ENCODE measurements at places on chromosomes 13 and 19. TPM values are rescaled to one million over a fixed set of nuclear protein-coding genes. Genes with fewer than 3 reads are reported as not detected.

- H3K4me3 ChIP-seq: no peak overlapping the region
- DNase-seq: no peak
- no peaks in the 10 kb centered on the region for H3K4me1 ChIP-seq
- 0 out of 2 replicates have a peak, but pooled peaks cover 7% of the 10 kb centered on the region for H3K27me3 ChIP-seq
- no peak overlapping the region for H3K27ac ChIP-seq
Measured at GRCh38 chr13:20141238-20142022, 19.4 kb downstream of the GJA3 start.

- no peaks in the 10 kb centered on the region for H3K27me3 ChIP-seq
- no peak overlapping the region for H3K27ac ChIP-seq
- H3K4me1 ChIP-seq: peaks cover 4% of the 10 kb centered on the region
- H3K4me3 ChIP-seq: no peak overlapping the region
- H3K36me3 ChIP-seq: no peaks in the 10 kb centered on the region
- no peak for DNase-seq
Measured at GRCh38 chr13:24557081-24557480, 44.5 kb upstream of the PARP4 start.

DNA sequence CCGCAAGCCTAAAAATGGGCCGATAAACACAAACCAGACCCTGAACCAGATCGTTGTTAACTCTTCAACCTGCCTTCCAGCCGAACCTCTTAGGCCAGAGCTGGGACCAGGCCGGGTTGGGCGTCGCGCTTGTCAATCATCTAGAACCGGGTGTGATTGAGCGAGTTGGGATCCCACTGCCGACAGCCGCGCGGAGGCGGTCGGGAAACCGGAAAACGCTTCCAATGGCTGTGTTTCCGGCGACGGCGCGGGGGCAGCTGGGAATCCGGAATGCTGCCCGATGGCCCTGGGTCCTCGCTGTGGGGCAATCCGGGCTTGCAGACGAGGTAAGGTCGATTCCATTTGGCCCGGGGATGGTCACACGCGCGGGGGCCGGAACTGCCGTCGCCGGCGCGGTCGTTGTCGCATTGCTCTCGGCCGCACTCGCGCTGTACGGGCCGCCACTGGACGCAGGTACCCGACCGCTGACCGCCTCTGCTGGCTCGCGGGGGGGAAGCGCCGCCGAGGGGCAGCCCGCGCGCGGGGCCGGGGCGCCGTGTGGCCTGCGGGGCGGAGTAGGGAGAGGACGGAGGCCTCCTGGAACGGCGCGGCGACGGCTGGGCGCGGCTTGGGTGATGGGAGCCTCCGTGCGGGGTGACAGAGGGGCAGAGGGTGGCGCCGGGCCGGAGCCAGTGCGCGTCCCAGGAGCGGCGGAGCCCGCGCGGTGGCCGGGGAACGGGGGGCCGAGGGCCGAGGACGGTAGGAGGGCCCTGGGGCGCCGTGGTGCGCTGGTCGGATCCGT, at the start of gene NAXD:
TSS of gene NAXD (plus strand) at position 224 of the 781 bp plus-strand sequence. CDS start at position 281, 57 bp downstream.
- peak within 1 kb of the TSS; percentile 50 for H3K27ac ChIP-seq
- peak within 1 kb of the TSS; percentile 90 for H3K4me3 ChIP-seq
- no peaks in the 10 kb centered on the region for H3K27me3 ChIP-seq
- peaks cover 35% of the 10 kb centered on the region for H3K36me3 ChIP-seq

- peaks cover 31% of the 10 kb centered on the region for H3K4me1 ChIP-seq
- no peaks in the 10 kb centered on the region for H3K27me3 ChIP-seq
- H3K36me3 ChIP-seq: peaks cover 49% of the 10 kb centered on the region
- H3K4me3 ChIP-seq: peak overlapping the region; percentile 100
- DNase-seq: no peak
Measured at GRCh38 chr19:662207-662961, 630 bp downstream of the RNF126 start.

DNA sequence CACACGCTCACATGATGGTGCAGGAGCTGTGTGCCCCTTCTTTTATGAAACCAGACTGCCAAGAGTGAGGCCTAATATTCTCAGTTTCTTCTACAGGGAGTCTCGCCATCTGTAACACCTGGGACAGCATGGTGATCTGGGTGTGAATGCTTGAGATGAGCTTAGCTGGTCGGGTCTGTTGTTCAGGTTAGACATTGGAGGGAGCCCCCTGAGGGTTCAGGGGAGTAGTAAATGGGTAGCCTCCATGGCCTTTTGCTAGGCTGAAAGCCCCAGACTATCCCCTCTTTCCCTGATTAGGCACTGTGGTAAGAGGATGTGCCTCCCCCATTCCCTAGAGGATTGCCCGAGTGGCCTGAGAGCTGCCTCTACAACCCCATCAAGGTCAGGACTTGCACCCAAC, 1916.1 kb downstream of the PCDH9 start:
- H3K4me3 ChIP-seq: no peak overlapping the region
- no peaks in the 10 kb centered on the region for H3K27me3 ChIP-seq
- no peaks in the 10 kb centered on the region for H3K4me1 ChIP-seq
- H3K36me3 ChIP-seq: no peaks in the 10 kb centered on the region
- no peak for DNase-seq

GRCh38 chr19:47026156-47026555, 6.5 kb downstream of the NPAS1 start:
- no peak for DNase-seq
- peaks cover 11% of the 10 kb centered on the region for H3K4me1 ChIP-seq
- no peak overlapping the region for H3K27ac ChIP-seq
- H3K27me3 ChIP-seq: peaks cover 65% of the 10 kb centered on the region
- no peak overlapping the region for H3K4me3 ChIP-seq

DNA sequence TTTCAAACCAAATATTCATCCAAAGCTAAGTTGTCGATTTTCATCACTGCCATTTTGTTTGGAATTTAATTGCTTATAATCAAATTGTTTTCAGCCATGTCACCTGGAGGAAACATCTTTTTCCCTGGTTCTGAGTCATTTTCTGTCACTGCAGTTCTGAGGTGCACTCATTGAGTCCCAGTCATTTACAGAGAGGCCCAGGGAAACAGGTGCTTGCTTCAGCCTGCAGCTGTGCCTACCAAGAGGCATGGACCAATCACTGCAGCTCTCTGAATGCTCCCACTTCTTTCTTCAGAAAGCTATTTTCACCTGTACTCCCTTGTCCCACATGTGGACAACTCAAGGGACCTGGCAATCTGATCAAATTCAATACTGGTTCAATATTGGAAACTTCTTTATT, 308.1 kb downstream of the COG6 start:
- no peak overlapping the region for H3K4me3 ChIP-seq
- H3K4me1 ChIP-seq: no peaks in the 10 kb centered on the region
- DNase-seq: no peak
- no peaks in the 10 kb centered on the region for H3K36me3 ChIP-seq

- H3K27me3 ChIP-seq: no peaks in the 10 kb centered on the region
- no peak overlapping the region for H3K4me3 ChIP-seq
- H3K4me1 ChIP-seq: no peaks in the 10 kb centered on the region
Measured at GRCh38 chr13:101155920-101156319, 260.4 kb downstream of the NALCN start.

DNA sequence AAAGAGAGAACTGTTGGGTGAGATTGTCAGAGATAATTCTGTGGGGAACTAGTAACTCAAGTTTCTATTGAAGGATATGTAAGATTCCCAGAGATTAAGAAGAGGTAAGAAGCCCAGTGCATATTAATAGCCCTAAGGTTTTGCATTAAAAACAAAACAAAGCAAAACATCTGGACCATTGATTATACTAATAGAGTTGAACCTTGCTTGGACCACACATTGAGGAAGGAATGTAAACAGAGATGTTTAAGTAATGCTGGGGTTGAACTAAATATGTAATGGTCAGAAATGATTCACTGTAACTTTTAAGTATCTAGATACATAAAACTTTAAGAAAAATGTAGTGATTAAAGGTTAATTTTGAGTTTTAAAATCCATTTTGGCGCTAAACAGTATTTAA, 1770.0 kb downstream of the PCDH9 start:
- H3K27me3 ChIP-seq: no peaks in the 10 kb centered on the region
- DNase-seq: peak; percentile 32
- H3K4me1 ChIP-seq: peaks cover 15% of the 10 kb centered on the region
- no peaks in the 10 kb centered on the region for H3K36me3 ChIP-seq

- H3K36me3 ChIP-seq: no peaks in the 10 kb centered on the region
- no peak overlapping the region for H3K4me3 ChIP-seq
- H3K27ac ChIP-seq: no peak overlapping the region
- H3K27me3 ChIP-seq: no peaks in the 10 kb centered on the region
- DNase-seq: no peak
Measured at GRCh38 chr13:34655554-34655953, 286.5 kb upstream of the NBEA start.

DNA sequence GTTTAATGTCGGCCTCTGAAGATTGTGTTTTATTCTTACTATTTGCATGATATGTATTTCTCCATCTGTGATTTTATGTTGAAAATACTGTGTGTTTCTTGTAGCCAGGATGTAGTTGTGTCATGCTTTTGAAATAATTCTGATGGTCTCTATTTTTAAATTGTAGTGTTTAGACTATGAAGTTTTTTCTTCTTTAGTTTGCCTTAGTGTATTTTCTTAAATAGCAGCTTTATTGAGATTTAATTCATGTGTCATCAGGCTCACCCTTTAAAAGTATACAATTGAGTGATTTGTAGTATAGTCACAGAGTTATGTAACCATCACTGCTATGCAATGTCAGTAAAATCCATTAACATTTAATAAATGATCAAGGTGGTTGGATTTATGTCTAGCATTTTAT, 74.5 kb downstream of the PCCA start:
- no peaks in the 10 kb centered on the region for H3K36me3 ChIP-seq
- H3K4me3 ChIP-seq: no peak overlapping the region
- DNase-seq: no peak
- no peak overlapping the region for H3K27ac ChIP-seq

DNA sequence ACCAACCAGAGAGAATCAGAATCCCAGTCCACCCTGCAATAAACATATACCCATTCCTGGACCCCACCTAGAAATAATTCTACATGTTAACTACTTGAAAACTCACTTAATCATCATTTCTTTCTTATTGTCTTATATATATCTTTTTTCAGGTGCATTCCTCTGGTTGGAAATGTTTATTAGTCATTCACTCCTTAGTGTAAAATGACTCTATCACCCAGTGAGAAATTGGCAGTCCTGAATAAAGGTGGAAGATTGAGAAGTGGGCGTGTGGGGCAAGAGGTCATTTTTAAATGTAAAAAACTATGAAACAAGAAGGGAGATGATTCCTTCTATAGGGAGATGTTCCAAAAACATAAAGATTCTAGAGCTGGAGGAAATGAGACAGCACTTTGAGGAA, 101.2 kb upstream of the MBNL2 start:
- no peak overlapping the region for H3K27ac ChIP-seq
- no peak for DNase-seq
- H3K4me1 ChIP-seq: peaks cover 62% of the 10 kb centered on the region
- H3K4me3 ChIP-seq: no peak overlapping the region

GRCh38 chr13:23744315-23744714, 144.9 kb downstream of the MIPEP start:
- no peaks in the 10 kb centered on the region for H3K27me3 ChIP-seq
- H3K27ac ChIP-seq: no peak overlapping the region
- 0 out of 2 replicates have a peak, but pooled peaks cover 4% of the 10 kb centered on the region for H3K4me1 ChIP-seq
- H3K36me3 ChIP-seq: no peaks in the 10 kb centered on the region
- no peak for DNase-seq

DNA sequence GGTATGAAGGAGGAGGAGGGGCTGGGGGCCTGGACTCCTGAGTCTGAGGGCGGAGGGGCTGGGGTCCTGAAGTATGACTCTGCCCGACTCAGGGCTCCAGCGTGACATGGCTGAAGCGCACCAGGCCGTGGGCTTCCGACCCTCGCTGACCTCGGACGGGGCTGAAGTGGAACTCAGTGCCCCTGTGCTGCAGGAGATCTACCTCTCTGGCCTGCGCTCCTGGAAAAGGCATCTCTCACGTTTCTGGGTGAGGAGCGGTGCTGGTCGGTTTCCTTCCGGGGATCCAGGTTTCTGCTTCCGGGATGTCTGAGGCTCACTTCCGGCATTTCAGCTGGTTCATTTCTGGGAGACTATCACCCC, 1.2 kb downstream of the CPT1C start:
- H3K4me3 ChIP-seq: no peak overlapping the region
- peaks cover 15% of the 10 kb centered on the region for H3K36me3 ChIP-seq
- H3K4me1 ChIP-seq: peaks cover 12% of the 10 kb centered on the region
- DNase-seq: no peak
- no peak overlapping the region for H3K27ac ChIP-seq

DNA sequence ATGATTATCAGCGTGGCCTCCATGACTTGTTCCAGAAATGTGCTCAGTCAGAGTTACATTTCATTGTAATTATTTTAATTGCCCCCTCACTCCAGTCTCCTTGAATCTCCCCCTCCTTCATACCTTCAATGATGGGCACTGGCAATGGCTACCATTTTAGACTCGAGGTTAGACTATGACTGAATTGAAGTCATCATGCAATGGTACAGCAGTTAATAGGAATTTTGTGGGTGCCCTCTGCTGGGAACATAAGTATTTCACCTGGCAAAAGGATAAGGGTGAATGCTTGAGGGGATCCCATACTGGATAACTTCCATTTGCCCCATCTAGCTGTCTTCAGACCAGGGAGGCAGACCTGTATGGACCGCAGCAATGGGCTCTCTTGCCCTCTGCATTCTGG, 32.2 kb upstream of the USP12 start:
- no peak overlapping the region for H3K4me3 ChIP-seq
- no peaks in the 10 kb centered on the region for H3K36me3 ChIP-seq
- DNase-seq: no peak
- no peaks in the 10 kb centered on the region for H3K27me3 ChIP-seq

- H3K4me1 ChIP-seq: no peaks in the 10 kb centered on the region
- H3K27me3 ChIP-seq: peaks cover 73% of the 10 kb centered on the region
- H3K27ac ChIP-seq: no peak overlapping the region
- no peaks in the 10 kb centered on the region for H3K36me3 ChIP-seq
- H3K4me3 ChIP-seq: no peak overlapping the region
Measured at GRCh38 chr13:112169941-112170822, 103.2 kb downstream of the SOX1 start.

GRCh38 chr13:98332691-98333090, 155.6 kb upstream of the RNF113B start:
- peaks cover 12% of the 10 kb centered on the region for H3K27me3 ChIP-seq
- H3K4me3 ChIP-seq: no peak overlapping the region
- no peaks in the 10 kb centered on the region for H3K36me3 ChIP-seq
- H3K4me1 ChIP-seq: peaks cover 10% of the 10 kb centered on the region
- H3K27ac ChIP-seq: no peak overlapping the region
- no peak for DNase-seq

- no peaks in the 10 kb centered on the region for H3K36me3 ChIP-seq
- no peak for DNase-seq
- H3K27ac ChIP-seq: no peak overlapping the region
- no peaks in the 10 kb centered on the region for H3K4me1 ChIP-seq
- H3K27me3 ChIP-seq: no peaks in the 10 kb centered on the region
Measured at GRCh38 chr19:8138201-8138600, 11.2 kb downstream of the FBN3 start.

- DNase-seq: no peak
- no peak overlapping the region for H3K27ac ChIP-seq
- H3K36me3 ChIP-seq: no peaks in the 10 kb centered on the region
- H3K27me3 ChIP-seq: no peaks in the 10 kb centered on the region
Measured at GRCh38 chr13:66887088-66887487, 343.0 kb downstream of the PCDH9 start.

B3GNT8 gene
- total RNA-seq: not detected

ERF gene
- total RNA-seq: 32.6 TPM

DPF1 gene
- total RNA-seq: 10.5 TPM

PSMD8 gene
- total RNA-seq: 248 TPM

SLC8A2 gene
- total RNA-seq: not detected

GGACT gene
- total RNA-seq: 1.1 TPM

CCNA1 gene
- total RNA-seq: 0.39 TPM

KLK5 gene
- total RNA-seq: not detected

AP2S1 gene
- total RNA-seq: 304 TPM

SPACA4 gene
- total RNA-seq: not detected
